ENCODE measurements at places on chromosomes 2 and 18.

- DNase-seq = peak; percentile 9
These were observed 37.0 kb downstream of the STK39 start for GRCh38 chr2:168210216-168210894.

DNA sequence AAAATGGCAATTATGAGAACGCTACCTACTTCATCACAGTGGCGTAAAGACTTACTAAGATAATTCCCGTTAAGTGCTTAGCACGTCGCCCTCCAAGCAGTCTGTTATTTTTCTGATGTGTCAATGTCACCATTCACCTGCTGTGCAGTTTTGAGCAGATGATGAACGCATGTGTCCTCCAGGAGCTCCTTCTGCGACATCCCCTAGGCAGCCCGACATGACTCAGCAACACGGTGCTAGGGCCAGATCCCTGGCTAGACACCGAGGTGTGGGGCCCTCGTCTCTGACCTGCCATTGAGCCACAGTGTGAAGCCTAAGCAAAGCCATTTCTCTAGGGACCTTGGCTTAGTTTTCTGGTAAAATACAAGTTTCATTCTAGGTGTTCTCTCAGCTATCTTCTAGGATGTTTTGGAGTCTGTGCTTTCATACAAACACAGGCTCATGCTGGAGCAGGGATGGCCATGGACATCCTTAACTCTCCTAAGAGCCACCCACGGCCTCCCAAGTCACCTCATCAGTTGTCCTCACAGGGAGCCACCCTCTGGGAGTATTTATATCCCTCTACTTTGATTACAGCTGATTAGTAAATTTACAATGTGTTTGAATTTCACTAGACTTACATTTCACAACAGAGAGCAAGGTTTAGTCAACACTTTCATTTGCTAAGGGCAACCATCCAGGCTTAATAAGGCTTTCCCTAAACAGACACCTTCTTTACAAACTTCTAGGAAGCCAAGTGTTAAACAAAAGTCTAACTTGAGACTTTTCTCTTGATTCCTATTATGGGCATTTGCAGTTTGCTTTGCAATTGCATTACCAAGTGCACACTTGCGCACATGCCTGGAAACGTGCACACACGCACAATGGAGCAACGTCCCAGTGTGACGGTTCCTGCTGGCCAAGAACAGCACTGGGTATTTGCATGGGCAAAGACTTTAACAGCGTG is 376.8 kb upstream of the ID2 start:
- DNase-seq = no peak

- no peak for DNase-seq
These were observed 149.7 kb upstream of the HS6ST1 start for GRCh38 chr2:128468186-128468920.

DNA sequence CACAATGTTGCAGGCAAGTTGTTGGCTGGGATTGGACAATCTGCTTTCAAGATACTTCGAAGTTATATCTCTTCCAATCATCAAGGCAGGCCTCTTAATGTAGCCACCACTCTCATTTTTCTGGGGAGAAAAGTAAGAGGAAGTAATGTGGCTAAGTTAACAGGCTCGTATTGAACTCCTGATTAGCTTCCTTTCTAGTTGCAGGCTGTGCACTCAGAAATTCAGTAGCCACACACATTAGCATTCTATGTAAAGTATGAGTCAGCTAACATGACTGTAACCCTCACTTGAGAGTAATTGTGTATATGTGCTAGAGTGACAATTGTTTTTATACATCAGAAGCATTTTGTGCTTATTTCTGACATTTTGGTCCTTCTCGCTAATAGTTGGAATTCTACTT is 3.3 kb downstream of the TWSG1 start:
- no peak for DNase-seq

DNA sequence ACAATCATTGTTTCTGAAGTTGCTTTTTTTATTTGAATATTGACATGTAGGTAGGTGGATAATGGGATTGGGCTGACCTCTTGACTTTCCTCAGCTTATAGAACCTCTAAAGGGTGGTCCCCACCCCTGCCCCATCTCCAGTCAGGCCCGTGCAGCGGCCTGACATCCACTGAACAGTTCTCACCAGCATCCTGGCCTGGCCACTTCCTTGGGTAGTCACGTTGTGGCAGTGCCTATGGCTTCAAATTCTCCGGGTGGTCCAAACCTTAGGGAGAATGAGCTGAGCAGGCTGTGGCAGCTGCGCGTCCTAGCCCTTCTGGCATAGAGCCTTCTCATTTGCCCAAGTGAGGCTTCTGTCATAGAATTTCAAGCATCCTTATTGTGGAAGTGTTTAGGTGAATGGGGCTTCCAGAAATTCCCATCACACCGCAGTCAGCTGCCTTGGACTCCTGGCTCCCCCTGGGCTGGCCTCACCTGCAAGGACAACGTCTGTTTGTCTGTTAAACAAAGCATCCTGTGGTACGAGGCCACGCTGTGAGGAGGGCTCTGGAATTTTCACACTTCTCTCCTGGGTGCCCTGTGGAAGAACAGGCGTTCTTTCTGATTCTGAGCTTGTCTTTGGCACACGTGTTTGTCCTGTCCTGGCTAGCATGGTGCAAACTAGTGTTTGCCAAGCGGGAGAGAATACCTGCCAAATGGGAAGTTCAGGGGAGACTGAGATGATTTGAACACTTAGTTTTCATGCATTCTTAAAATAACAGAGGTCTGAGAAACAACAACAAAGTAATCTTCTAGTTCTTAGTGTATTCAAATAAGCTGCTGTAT is 31.8 kb upstream of the OTOS start:
- no peak for DNase-seq

DNA sequence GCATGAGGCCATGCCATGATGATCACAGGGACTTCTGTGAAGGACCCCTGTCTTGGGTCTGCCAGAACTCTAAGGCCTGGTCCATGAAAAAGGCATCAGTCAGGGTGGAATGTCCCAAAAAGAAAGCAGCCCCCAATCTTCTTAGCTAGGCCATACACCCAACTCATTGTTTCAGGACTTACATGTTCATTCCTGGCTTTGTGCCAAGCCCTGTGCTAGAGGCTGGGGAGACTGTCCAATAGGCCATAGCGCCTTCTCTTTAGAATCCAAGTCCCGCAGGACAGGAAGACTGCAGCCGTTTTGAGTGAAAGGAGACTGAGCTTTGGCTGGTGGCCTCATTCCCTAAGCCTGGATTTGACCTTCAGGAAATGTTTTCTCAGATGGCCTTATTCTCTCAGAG is 247.3 kb downstream of the PRKCE start:
- no peak for DNase-seq

GRCh38 chr2:98502556-98503335 is 58.1 kb downstream of the INPP4A start:
- peak; percentile 8 for DNase-seq

- DNase-seq = no peak
These were observed 21.4 kb upstream of the FRZB start for GRCh38 chr2:182887753-182888415.

All from NCI-H226 (cell line).